Activated CD8-positive, alpha-beta memory T cell treated with anti-CD3 and anti-CD28 coated beads for 1 hour (primary cell): ENCODE measurements at places on chromosomes 7 and 10.

GRCh38 chr10:97136756-97137155, 49.0 kb downstream of the SLIT1 start:
- DNase-seq, result no peak

- DNase-seq, result no peak
These were observed 8.5 kb upstream of the MRPS33 start for GRCh38 chr7:141023295-141023694.

DNA sequence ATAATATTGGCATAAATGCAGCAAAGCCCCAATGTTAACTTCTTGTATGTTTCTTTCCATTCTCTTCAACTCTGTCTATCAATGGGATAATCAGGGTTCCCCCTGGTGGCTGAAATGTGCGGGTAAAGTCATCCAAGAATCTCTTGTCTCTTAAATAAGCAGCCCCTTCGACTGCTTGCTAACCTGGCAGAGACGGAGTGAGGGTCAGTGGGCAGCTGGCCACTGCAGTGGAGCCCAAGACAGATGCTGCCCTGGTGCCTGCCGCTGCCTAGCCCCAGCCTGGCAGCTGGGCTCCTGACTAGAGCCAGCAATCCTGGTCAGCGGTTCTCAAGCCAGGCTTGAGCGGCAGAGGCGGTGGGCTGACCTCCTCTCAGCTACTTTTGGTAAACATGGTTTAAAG, 248.9 kb downstream of the COBL start:
- DNase-seq, result peak; percentile 5

DNA sequence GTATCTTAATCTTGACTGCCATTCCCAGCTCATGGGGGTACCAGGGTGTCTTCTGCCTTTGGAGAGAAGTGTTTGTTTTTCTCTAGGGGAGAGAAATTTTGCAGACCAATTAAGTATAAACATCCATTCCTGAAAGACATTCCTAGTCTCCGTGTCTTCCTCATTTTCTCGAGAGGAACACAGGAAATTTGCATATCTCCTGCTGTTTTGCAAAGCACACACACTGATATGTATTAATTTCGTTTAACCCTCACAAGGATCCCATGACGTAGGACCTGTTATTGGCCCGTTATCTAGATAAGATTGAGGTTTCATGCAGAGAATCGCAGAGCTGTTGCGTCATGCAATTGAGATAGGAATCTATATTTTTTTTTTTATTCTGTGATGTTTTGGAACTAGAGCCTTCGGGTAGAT, 944 bp downstream of the RHBDD2 start:
- DNase-seq, result no peak

DNA sequence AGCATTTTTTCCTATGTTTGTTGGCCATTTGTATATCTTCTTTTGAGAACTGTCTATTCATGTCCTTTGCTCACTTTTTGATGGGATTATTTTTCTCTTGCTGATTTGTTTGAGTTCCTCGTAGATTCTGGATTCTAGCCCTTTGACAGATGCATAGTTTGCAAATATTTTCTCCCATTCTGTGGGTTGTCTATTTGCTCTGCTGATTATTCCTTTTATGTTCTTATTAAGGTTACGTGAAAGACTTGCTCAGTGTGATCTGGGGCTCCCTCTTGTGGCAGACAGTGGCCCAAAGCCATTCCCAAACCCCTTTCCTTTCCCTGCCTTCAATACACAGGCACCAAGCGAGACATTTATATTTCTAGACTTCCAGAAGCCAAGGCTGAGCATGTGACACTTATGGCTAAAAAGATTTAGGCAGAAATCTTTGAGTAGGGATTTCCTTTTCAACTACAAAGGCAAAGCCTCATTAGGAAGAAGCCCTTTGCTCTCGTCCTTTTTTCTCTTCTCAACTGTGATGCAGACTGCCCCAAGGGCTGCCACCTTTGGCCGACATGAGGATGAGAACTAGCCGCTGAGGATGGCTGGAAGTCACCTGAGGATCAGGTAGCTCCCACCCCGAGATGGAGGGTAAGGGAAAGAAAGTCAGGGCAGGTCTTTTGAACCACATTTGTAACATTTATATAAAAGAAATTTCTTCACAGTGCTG, 23.6 kb downstream of the ST8SIA6 start:
- DNase-seq, result peak; percentile 21

- DNase-seq, result no peak
These were observed 361.8 kb upstream of the ZMIZ1 start for GRCh38 chr10:78706726-78707540.

- DNase-seq, result no peak
These were observed 66.9 kb downstream of the AMZ1 start for GRCh38 chr7:2754912-2755311.

DNA sequence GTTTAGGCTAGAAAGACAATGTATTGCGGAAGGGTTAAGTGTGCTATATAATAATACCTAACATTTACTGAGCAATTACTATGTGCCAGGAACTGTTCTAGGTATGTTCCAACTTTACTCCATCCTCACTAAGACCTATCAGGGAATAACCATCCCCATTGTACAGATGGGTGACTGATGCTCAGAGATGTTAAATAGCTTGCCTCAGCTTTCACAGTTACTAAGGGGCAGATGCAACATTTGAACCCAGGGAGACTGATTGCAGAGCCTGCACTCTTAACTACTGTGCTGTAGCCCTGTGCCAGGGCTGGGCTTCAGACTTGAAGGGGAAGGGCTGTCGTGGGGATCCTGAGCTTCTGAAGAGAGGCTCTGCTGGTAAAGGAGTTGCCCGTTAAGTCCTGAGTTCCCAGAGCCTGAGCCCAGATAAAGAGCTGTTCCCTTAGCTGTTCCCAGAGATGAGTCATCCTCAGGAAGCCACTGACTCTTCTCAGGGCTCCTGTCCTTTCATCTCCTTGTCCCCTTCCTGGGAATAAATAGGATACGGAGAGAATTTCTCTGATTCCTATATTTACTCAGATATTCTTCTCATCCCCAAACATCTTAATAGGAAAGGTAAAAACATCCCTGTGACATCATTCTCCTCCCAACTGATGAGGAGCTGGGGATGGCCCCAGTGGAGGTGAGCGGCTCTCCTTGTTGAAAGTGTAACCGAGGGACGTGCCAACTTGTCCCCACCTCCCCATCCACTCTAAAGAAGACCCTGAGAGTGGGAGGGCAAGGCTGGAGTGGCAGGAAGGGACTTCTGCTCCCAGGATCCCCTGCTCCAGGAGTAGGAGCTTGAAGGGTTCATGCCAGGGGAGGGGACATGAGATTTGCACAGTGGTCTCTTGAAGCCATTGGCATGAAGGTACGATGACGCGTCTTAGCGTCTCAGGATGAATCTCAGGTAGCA, 28.0 kb upstream of the HABP2 start:
- DNase-seq, result no peak
